ENCODE measurements at places on chromosomes 3 and 15. TPM values are rescaled to one million over a fixed set of nuclear protein-coding genes. Genes with fewer than 3 reads are reported as not detected.

Gene SPATA12
- total RNA-seq = 0.12 TPM

DNA sequence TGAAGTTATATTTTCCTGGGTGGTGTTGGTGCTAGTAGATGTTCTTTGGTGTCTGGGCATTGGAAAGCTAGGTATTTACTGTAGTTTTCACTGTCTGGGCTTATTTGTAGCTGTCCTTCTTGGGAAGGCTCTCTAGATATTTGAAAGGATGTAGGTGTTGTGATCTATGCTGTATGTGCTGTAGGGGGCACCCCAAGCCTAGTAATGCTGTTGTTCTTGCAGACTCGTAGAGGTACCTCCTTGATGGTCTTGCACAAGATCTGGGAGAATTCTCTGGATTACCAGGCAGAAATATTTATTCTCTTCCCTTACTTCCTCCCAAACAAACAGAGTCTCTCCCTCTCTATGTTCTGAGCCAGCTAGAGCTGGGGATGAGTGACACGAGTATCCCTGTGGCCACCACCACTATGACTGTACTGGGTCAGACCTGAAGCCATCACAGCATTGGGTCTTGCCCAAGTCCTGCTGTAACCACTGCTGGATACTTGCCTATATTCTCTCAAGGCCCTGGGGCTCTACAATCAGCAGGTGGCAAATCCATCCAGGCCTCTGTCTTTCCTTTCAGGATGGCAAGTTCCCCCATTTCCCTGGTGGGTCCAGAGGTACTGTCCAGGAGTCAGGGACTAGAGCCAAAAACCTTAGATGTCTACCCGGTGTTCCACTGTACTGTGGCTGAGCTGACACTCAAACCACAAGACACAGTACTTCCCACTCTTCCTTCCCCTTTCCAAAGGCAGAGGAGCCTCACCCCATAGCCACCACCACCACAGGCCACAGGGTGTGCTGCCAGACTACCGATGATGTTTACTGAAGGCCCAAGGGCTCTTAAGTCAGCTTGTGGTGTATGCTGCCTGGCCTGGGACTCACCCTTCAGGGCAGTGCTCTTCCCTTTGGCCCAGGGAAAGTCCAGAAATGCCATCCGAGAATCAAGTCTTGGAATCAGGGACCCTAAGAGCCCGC is 195.2 kb upstream of the DPPA4 start:
- peak; percentile 87 for DNase-seq

DNA sequence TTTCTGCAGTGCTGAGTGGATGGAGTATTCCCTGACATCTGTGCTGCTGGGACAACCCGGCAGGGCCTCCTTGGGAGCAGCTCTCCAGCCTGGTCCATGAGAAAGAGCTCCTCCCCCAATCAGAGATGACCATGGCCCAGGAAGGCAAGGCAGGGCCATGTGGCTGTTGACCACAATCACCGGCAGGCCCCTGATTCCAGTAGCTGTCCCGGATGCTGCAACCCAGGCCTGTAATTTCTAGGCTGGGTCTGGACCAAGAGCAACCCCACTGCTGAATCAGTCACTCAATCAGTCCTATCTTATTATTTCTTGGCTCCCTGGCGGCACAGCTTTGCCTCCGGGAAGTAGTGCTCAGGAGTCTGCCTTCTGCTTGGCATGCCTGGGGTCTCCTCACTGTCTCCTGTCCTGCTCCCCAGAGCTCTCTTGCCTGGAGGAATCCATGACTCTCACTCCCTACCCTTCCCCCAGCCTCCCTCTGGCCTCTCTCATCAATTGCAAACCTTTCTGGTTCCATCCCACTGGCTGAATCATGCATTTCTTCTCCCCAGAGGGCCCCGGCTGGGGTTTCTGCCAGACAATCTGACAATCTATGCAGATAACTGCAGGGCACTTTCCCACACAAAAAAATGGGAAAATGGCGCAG is 32.6 kb upstream of the ITGA11 start:
- DNase-seq = no peak

DNA sequence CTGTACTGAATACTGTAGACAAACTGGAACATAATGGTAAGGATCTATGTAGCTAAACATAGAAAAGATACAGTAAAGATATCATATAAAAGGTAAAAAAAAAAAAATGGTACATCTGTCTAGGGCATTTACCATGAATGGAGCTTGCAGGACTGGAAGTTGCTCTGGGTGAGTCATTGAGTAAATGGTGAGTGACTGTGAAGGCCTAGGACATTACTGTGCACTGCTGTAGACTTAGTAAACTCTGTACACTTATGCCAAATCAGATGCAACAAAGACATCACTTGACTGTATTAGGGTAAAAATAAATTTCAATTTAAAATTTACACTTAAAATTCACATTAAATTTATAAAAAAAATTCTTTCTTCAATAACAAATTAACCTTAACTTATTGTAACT is 281.3 kb upstream of the LMCD1 start:
- no peak for DNase-seq

GRCh38 chr15:33093222-33093621 is 101.3 kb downstream of the FMN1 start:
- no peak for DNase-seq

- DNase-seq = no peak
Measured at GRCh38 chr3:80870476-80871041, 890.9 kb downstream of the GBE1 start.

Gene MASP1
- total RNA-seq = not detected

Gene CYP1A2
- not detected for total RNA-seq

DNA sequence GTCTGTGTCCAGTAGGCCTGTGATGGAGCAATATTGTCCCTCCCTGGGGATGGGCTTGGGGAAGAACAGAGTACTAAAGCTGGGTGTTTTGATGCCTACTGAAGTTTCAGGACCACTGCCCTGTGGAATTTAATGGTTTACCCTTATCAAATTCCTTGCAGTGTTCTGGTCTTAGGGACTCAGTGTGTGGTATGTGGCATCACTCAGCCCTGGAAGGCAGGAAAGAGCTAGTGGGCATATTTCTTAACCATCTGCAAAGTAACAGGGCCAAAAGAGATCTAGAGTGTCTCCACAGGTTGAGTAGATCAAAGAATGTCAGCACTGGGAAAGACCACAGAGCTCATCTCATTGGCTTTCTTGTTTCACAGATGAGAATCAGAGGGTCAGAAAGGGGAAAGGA is 11.8 kb upstream of the SCN10A start:
- no peak for DNase-seq

DNA sequence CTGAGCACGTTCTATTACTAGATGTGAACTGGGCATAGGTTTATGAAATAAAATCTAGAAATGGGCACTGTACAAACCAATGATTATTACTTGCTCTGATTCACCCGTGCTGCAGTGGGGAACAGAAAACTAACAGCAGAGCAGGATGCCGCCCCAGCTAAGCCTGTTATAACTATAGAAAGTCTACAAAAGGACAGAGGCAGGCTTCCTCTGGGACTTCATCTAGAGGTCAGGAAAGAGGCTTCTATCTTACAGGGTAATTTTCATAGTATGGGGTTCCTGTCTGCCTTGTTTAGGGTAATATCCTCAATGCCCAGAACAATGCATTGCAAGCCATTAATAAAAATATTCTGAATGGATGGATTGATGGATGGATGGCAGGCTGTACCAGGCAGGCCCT is 177.0 kb upstream of the TBL1XR1 start:
- DNase-seq = no peak

DNA sequence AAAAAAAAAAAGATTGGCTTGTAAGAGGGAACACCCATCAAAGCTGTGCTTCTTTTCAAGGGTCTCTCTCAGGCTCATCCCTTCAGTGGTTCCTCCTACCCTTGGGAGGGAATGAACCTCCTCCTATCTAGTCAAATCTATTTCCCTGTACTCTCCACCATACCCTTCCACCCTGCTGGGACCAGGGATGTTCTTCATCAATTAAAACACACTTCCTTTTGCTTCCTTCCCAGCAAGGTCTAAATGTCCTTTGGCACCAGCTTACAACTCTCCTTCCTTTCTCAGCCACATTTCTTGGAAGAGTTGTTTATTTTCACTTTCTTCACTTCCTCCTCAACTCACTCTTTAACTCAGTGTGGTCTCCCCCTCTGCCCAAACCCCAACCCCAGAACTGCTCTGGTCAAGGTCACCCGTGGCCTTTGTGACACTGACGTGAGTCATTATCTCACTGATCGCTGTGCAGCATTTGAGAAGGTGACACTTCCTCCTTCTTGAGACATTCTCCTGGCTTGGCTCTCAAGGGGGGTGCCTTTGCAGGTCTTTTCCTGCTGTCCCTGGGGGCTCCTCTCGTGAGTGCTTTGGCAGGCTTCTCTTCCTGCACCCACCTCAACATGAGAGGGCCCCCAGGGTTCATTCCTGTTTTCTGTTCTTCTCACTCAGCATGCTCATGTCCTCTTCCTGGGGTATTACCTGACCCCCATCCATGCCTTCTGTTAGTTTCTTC is 210.5 kb upstream of the TLE3 start:
- DNase-seq = no peak

Gene SLC22A13
- total RNA-seq = 1.9 TPM

Gene FURIN
- 48.8 TPM for total RNA-seq

Gene CP
- total RNA-seq = not detected

- no peak for DNase-seq
Measured at GRCh38 chr15:39645976-39646257, 65.0 kb downstream of the THBS1 start.

DNA sequence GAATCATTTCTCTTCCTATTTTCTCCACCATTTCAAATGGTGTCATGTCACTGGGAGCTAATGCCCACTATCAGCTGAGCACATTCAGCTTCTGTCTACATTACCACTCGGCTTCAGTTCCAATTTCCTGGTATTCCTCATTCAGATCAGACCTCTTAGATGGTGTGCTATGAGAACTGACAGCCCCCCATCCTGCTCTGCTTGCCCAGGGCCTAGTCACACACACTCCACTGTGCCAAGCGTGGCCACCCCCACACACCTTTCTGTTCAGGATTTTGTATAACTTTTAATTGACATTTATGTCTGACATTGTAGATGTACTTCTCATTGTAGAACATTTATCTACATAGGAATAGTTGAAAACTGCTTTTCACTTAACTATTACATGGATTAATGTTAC is 146.8 kb downstream of the CDIN1 start:
- no peak for DNase-seq

Gene SERPINI2
- not detected for total RNA-seq

Gene C3orf62
- 9.4 TPM for total RNA-seq

Gene TMEM45A
- total RNA-seq = 4.1 TPM

- no peak for DNase-seq
Measured at GRCh38 chr3:137987723-137988122, 22.2 kb upstream of the CLDN18 start.

- DNase-seq = peak; percentile 36
Measured at GRCh38 chr3:57646723-57647122, 46.2 kb downstream of the DENND6A start.

Gene TJP1
- total RNA-seq = 137 TPM

DNA sequence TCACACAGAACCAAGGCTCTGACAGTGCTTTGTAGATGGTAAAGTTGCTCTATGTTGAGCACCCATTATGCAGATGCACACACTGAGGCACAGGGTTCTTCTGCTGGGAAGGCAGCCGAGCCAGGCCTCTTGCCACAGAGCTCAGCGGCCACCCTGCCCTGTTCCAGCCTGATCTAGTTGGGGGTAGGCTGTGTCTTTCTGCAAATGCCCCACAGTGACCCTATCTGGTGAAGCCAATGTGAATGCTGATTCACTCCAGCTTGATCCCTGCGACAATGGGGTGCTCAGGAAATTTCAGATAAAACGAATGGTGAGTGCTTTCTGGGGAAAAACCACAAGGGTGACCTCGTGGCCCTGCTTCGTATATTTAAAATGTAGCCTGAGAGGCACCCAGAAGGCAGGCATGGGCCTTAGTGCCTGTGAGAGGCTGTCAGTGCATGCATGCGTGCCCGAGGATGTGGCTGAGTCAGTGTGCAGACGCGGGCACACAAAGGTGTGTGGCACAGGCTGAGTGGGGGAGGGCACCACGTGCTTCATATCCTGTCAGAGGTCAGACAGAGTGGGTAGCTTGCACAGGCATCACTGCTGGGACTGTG is 85.7 kb downstream of the ATP2B2 start:
- no peak for DNase-seq

Gene IL16
- 0.72 TPM for total RNA-seq

DNA sequence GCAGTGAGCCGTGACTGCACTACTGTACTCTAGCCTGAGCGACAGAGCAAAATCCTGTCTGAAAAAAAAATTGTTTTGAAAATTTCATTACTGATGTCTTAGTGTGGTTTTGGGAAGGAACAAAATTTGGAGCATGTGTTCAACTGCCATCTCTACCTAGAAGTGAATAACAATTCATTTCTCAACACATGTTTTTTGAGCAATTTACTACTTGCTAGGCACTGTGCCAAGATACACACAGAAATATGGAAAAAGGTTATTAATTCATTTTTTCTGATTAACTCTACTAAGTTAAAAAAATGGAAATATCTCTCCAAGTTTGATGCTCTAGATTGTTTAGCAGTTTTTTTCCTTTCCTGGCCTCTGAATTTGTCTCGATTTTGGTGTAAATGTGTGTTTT is 5.2 kb upstream of the TCF12 start:
- peak; percentile 32 for DNase-seq

- no peak for DNase-seq
Measured at GRCh38 chr15:101437618-101438481, 51.7 kb downstream of the PCSK6 start.

Gene RAB6B
- total RNA-seq = 1.1 TPM

- no peak for DNase-seq
Measured at GRCh38 chr3:55180161-55180560, 252.3 kb upstream of the LRTM1 start.

Gene UBL7
- total RNA-seq = 56.4 TPM

Gene ROPN1
- total RNA-seq = not detected

- no peak for DNase-seq
Measured at GRCh38 chr3:162938083-162938482, 1441.5 kb downstream of the OTOL1 start.

All from MCF 10A (cell line).